ENCODE measurements at places on chromosomes 3 and 15.

DNA sequence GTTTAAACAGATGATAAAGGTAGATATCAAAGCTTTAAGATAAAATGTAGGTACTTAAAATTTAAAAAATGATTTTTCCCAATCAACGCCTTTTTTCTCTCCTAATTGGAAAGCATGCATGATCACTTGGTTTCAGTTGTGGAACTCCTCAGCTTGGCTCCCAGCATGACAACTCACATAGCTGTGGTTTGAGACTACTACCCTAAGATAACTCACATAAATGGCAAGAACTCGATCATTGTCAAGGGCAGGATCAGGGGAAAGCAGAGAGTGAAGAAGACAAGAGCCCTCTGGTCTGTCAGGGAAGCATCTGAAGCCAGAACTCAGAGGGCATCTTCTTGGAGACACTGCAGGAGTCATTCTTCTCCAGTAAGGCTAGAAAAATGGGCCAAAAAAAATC lies 516.7 kb downstream of the NTRK3 start:
- DNase-seq: no peak

- DNase-seq: no peak
Observed at GRCh38 chr3:50270422-50271224, 1.7 kb downstream of the SEMA3B start.

DNA sequence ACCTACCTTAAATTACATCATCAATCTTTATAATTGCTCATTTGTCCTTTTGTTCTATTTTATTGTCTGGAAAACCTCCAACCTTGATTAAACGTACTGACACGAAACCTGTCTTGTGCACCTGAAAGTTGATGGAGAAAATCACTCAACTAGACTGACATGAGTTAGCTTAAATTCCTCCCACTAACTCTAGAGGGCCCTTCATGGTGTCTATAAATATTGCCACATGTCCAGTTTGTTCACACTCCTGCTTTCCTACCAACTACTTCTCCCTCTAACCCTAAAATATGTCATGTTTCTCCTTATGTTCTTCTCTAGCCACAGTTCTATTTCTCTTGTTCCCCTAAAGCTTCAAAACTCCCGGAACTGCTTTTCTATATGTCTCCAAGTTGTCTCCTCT lies 59.8 kb upstream of the SGO1 start:
- no peak for DNase-seq

DNA sequence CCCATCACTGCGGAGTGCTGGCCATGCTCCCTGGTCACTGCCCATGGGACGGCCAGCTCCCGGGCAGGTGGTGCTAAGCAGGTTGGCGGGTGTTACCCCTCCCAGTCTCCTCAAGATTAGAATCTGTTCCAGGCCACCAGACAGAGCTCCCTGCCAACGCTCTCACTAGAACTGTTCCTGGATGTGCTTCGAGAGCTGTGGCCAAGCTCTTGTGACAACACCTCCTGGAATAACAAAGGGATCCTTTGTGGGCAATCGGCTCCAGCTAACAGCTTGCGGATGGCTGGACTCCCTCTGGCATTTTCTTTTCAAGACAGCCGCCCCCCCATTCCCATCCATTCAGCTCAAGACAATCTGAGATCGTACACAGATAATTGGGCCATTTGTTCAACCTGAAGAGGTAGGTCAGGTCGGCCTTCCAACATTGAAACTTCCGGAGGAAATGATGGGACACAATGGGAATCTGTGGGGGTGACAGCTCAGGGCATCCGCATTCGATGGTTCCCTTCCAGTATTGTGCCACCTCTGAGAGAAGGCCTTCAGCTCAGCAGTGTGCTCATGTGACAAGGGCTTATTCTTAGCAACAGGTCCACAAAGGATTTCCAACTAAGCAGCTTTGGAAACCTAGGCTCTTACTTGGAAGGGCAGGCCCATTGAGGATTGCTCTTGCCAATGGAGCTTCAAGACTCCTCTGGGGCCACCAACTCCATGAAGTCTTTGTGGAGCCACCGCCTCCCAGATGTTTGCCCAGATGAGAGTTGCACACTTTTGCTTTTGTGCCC lies 11.6 kb upstream of the EPHB3 start:
- no peak for DNase-seq

DNA sequence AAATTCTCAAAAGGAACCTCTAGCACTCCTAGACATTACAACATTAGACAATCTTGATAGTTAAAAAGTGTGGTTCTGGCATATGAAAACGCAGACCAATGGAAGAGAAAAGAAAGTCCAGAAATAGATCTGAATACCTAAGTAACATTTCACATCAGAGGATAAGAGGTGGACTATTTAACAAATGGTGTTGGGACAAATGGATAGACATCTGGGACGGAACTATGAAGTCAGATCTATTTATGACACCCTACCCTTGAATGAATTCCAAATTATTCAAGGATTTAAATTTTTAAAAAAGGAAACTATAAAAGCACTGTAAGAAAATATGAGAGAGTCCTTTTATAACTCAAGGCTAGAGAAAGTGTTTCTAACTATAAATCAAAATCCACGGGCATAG lies 111.3 kb downstream of the SCN11A start:
- no peak for DNase-seq

DNA sequence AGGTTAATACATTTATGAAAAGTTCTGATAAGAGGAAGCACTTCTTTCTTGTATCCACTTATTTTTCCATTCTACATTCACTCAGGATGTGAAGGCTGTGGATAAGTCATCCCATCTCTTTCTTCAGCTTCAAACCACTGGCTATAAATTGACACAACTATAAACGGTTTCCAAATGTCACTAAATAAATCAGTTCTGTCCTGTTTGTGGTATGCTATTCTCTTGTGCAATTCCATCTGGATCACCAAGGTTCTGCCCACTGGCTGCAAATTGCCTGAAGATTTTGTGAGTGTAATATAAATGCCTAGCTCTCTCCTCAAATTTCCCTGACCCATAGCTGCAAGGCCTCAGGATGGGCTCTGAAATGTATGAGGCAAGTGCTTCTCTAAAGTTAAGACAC lies 7.1 kb upstream of the LMOD3 start:
- DNase-seq: no peak

DNA sequence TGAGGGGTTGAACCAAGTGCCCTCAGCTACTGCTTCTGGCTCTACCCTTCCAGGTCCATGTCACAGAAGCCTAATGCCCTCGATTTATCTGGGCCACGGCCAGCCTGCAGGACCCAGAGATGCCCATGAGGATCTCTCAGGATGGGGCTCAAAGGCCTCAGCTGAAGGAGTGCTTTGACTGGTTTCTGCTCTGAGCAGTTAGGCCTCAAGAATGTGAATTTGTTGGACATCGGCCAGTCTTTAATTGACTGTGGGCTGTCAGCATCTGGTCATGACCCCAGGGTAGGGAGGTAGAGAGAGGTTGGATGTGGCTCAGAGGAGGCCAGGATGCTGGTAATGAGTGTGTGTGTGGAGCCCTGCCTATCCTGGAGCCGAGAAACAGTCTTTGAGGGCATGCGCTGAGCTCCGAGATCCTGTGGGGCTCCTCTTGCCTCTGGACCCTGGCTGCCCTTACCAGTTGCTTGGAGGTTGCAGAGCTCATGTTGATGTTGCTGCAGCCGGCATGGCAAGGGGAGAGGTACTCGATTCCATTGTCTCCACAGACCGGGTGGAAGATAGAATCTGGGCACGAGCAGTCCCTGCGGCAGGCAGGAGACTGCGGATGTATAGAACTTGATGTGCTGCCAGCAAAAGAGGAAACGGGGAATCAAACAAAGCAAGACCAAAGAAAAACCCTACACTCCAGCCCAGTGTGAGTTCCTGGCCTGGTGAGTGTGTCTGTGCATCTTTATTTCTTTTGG lies 49.1 kb upstream of the RAB6B start:
- DNase-seq: no peak

Measured in activated naive CD4-positive, alpha-beta T cell treated with anti-CD3 and anti-CD28 coated beads, Interleukin-2, amount 50 U/mL, for 16 hours (primary cell).